ENCODE measurements at places on chromosomes 7 and 10.

GRCh38 chr10:132783165-132783939, 2.6 kb downstream of the NKX6-2 start:
- no peak for DNase-seq

- DNase-seq, result no peak
These were observed 593.4 kb upstream of the GHITM start for GRCh38 chr10:83545901-83546391.

DNA sequence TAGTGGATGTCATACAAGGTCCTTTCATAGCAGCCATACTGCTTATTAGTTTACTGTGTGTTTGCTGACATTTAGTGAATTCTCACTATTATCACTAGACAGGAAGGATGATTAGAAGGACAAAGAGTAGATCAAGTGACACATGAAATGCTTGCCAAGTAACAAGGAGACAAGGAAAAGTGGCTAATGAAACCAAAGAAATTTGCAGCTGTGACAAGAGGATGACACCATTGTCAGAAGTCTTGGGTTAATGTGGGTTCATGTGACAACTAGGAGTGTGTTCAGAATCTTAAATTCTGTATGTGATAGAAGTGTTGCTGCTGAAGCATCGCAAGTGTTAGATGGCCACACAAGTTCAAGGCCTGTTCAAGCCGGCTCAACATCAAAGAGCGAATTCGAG, 40.8 kb upstream of the FAM180A start:
- DNase-seq, result no peak

DNA sequence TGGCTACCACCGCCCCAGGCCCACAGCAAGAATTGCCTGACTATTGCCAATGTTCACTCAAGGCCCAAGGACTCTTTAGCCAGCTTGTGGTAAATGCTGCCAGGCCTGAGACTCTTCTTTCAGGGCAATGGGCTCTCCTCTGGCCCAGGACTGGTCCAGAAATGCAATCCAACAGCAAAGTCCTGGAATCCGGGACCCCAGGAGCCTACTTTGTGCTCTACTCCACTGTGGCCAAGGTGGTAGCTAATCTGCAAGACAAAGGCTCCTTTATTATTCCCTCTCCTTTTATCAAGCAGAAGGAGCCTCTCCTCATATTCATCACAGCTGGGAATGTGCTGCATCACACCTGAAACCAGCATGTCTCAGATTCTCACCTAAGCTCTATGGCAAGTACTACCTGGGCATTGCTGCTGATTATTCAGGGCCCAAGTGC, 107.6 kb upstream of the PRSS58 start:
- DNase-seq, result no peak

- DNase-seq, result no peak
These were observed 24.3 kb downstream of the PTEN start for GRCh38 chr10:87887548-87888289.

GRCh38 chr7:142476077-142476476, 218.2 kb upstream of the PRSS58 start:
- DNase-seq, result no peak

- DNase-seq, result no peak
These were observed 181.7 kb downstream of the HECW1 start for GRCh38 chr7:43294080-43294630.

GRCh38 chr7:103524042-103524907, 78.3 kb upstream of the SLC26A5 start:
- peak; percentile 22 for DNase-seq

GRCh38 chr7:5666361-5666760, 115.1 kb downstream of the RNF216 start:
- DNase-seq, result no peak

GRCh38 chr7:134419085-134419484, 39.8 kb downstream of the AKR1B1 start:
- no peak for DNase-seq

GRCh38 chr10:83229991-83230390, 909.3 kb upstream of the GHITM start:
- DNase-seq, result no peak

GRCh38 chr7:107708956-107709355, 35.0 kb upstream of the CBLL1 start:
- DNase-seq, result no peak

GRCh38 chr7:91946549-91946948, 5.9 kb downstream of the AKAP9 start:
- DNase-seq, result no peak

GRCh38 chr7:131498237-131498885, 58.1 kb downstream of the PODXL start:
- DNase-seq, result no peak

GRCh38 chr10:103768345-103768744, 87.0 kb downstream of the SH3PXD2A start:
- DNase-seq, result no peak

DNA sequence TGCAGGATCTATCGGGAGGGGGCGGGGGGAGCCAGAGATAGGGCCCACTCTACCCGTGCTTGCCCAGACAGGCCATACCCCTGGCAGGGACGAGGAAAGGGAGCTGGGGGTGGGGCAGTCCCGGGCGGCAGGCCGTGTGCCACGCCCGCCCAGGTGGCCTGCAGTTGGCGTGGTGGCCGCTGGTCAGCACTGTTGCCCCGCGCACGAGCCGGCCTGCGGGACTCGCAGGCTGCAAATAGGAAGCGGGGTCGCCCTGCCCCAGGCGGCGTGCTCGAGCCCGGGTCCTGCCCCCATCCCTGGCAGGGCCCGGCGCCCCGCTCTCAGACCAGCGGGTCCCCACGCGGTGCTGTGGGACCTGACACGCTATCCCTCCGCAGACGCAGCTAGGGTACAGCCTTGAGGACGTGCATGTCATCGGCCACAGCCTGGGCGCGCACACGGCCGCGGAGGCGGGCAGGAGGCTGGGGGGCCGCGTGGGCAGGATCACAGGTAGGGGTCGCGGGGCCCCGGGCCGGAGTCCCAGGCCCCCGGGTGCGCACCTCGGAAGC, 6.7 kb downstream of the PNLIPRP2 start:
- peak; percentile 5 for DNase-seq

- no peak for DNase-seq
These were observed 35.4 kb downstream of the CCNY start for GRCh38 chr10:35371731-35372130.

GRCh38 chr10:14583252-14583651, 191.4 kb downstream of the FAM107B start:
- no peak for DNase-seq

DNA sequence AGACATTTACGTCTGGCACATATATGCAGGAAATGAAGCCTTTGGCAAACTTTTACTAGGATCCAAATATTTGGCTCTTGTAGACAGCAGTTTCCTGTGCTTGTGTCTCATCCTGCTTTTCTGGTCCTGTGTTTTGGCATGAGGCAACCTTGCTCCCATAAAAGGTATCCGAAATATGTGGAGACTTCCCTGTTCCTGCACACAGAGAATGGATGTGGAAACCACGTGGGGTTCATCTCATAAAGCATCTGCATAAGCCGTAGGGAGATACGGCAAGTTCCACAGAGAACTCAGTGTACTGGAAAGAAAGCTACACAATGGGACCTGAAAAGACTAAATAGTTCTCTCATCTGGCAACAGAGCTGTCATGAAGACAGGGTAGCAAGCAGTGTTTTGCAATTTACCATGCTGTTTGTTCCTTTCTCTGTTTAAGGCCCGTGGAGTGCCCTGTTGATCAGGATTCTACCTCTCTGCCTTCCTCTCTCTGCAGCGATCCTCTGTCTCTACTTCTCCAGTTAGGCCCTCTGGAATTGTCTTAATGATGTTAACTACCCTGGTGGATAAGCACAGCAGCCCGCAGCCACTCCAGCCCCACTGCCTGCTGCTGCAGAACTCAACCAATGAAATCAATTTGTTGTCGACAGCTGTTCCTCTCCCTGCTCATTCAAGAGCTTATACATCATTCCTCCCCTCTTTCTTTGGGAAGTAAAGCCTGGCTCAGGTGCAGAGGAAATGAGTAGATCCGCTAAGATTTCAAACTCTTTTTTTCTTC, 293.6 kb downstream of the CSTF2T start:
- no peak for DNase-seq

DNA sequence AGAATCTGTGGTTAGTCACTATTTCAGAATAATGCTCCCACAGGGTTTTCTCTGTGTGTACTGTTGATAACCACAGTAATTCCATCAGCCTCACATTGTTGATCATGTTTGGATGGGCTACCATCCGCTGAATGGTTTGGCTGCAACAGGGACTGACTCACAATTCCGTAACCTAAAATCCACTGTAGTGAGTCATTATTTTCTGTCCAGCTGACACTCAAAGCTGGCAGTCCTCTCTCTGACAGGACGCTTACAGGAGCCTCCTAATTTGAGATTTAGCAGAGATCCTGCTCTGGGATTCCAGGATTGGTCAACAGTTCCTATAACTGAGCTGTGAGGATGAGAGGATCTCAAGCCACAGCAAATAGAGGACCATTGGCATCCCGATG, 32.7 kb downstream of the VWA2 start:
- DNase-seq, result no peak

DNA sequence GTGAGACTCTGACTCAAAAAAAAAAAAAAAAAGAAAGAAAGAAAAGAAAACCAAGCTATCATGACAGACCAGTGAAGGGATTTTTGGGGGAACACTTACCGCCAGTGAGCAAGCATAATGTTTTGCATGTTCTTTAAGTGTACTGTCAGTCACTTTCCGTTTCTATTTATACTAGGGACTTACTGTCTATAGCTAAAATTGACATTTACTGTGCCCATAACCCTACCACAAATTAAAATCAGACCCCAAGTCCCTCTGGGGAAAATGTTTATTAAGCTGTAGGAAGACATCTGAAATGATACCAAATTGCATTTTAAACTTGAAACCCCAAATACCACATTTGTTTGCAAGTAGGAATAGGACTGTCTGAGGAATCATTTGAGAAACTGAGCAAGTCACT, 252.8 kb downstream of the TRIL start:
- DNase-seq, result no peak

- no peak for DNase-seq
These were observed 14.7 kb downstream of the SPAM1 start for GRCh38 chr7:123939784-123940183.

GRCh38 chr7:29335188-29336083, 140.9 kb downstream of the CHN2 start:
- DNase-seq, result peak; percentile 56

- no peak for DNase-seq
These were observed 3.6 kb upstream of the GRID2IP start for GRCh38 chr7:6554848-6555247.

GRCh38 chr10:14513123-14513522, 182.4 kb upstream of the FRMD4A start:
- DNase-seq, result no peak

DNA sequence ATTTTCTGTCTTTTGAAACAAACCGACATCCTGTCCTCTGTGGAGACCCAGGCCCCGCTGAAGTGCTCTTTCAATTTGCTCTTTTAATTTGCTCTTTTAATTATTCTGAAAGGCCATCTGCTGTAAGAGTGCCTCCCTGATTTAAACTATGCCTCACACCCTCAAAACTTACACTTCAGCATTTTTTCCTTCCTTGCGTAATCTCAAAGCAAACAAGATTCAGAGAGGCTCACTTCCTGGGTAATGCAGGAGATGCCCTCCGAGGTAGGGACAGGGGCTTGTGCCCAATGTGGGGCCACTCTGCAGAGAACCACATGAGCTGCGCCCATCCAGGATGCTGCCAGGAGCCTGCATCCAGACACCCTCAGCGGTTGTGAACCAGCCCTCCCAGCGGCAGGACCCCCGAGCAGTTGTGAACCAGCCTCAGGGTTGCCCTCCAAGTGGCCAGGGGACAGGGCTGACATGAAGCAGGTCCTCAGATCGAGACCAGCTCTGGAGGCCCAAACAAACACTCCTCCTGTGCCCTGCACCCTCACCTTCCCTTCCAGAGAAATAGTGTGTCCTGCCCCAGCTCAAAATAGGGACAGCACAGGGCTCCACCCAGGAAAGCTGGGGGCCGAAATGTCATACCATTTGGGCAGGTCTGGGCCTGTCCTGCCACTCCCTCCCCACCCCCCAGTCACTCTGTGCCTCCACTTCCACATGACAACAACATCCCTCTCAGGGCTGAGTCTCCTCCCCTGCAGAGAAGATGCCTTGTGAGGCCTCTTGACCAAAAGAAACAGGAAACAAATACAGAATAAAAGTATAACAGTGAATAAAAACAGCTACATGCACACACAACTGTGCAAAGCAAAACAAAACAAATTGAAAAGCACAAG, 190.4 kb downstream of the PTPRN2 start:
- no peak for DNase-seq

GRCh38 chr7:68535266-68535665, 1063.0 kb upstream of the AUTS2 start:
- DNase-seq, result no peak

DNA sequence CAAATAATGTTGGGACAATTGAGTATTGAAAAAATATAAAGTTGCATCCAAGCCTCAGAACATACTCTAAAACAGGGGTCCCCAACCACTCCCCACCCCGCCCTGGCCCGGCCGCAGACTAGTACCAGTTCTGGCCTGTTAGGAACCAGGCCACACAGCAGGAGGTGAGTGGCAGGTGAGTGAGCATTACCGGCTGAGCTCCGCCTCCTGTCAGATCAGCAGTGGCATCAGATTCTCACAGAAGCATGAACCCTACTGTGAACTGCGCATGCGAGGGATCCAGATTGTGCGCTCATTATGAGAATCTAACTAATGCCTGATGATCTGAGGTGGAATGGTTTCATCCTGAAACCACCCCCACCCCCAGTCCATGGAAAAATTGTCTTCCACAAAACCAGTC, 19.4 kb downstream of the HIPK2 start:
- DNase-seq, result no peak

GRCh38 chr7:23475576-23475839, 5.2 kb upstream of the IGF2BP3 start:
- no peak for DNase-seq

GRCh38 chr7:32077806-32078205, 7.6 kb upstream of the PDE1C start:
- DNase-seq, result no peak

DNA sequence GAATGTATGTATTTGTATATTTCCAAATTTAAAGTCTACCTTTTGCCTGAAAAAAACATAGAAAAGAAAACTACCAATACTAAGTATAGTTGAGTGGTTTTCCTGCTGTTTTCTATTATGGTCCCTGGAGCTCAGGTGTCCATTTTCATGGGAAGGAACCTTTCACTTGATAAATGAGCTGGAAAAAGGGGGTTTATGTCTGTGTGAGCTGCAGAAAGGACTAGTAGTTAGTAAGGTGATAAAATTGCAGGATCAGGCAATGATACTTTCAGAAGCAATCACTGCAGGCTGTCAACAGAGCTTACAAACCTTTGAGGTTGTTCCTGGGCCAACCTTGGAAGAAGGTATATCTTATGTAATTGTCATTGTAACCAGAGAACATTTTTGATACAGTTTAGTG, 48.0 kb downstream of the ST7 start:
- no peak for DNase-seq

GRCh38 chr10:77649333-77650331, 12.0 kb upstream of the KCNMA1 start:
- DNase-seq, result no peak

All from hematopoietic multipotent progenitor cell treated with erythropoietin and hydrocortisone succinate and interleukin-3 and kit ligand, for 6 days (in vitro differentiated cells).